ENCODE measurements at places on chromosomes 11 and 22.

DNA sequence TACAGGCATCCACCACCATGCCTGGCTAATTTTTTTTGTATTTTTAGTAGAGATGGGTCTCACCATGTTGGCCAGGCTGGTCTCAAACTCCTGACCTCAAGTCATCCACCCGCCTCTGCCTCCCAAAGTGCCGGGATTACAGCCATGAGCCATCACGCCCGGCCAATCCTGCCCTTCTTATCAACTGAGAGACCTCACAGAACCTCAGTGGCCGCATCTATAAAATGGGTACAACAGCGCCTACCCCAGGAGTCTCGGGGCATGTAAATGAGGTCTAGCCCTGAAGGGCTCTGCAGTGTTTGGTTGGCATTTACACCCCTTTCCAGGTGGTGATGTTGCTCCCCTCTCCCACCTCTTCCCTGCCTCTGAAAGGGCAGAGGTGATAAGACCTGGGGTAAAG is 11.7 kb downstream of the SYNGR1 start:
- no peak for DNase-seq

- no peak for DNase-seq
These were observed 21.7 kb downstream of the SPATA19 start for GRCh38 chr11:133823614-133824013.

DNA sequence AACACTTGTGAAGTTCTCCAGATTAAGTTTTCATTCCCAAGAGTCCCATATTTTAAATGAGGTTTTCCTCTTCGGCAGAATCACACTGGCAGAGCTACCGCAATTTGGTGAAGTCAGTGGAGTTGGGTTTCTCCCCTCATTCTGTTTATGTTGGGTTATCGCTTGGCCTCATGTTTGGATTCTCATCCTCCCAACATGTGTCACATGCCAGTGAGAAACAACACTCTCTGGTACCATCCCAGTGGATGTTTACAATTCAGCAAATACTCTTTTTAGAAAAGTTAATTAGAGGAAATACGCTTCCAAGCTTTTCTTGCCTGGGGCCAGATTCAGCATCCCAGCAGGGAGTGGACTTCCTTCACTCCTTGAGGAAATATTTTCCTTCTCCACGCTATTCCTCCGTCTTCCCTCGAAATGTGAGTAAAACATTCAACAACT is 2.1 kb downstream of the PAMR1 start:
- DNase-seq: no peak

- peak; percentile 40 for DNase-seq
These were observed 2.5 kb upstream of the CALCA start for GRCh38 chr11:14974515-14975251.

DNA sequence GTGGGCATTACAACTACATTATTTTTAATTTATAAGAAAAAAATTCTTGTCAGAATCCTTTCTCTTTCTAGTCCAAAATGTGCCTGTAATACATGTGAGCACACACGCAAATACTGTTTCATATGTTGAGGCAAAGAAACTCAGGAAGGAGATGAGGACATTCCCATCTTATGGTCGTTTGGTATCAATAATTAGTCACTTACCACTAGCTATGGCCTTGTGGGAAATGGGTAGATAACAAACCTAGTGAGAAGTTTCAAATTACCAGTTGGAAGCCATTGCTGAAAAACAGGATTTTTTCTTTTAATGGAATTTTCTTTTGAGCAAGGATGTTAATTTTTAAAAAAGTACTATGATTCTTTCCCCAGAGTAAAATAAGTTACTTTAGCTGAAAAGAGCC is 25.7 kb downstream of the AMOTL1 start:
- no peak for DNase-seq

- DNase-seq: no peak
These were observed 163.9 kb downstream of the ADAMTS15 start for GRCh38 chr11:130612291-130612851.

DNA sequence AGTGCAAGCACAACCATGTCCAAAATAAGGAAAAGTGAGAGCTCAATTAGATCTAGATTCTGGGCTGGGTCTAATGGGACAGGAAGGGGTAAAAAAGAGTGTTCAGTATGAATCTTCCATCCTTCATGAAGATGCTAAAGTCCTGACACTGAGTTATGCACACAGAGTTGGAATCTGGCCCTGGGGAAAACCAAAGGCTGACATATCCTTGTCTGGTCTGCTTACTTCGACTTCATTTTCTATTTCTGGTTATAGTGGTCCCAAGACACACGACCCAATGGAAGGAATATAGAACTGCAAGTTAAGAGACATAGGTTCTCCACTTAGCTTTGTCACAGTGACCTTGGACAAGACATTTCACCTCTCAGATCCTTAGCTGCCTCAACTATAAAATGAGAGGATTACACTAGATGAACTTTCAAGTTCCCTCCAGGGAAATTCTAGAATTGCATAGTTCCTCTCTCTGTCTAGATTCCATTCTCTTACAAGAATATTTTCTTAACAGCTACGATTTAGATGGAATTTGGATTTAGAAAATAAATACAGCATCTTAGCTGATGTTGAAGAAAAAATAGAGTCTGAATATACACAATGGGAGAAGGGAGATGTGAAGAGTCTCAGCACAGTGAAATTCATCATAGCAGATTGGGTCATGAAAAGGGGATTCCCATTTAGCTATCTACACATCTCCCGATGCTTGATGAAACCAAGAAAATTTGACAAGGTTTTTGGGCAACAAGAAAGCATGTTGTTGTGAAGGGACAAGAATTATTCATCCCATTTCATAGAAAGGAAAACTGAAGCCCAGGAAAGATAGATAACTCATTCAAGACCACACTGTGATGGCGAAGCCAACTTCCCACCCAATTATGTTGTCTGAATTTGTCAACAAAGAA is 3.3 kb downstream of the BLID start:
- no peak for DNase-seq

- DNase-seq: no peak
These were observed 61.0 kb upstream of the FGF3 start for GRCh38 chr11:69880041-69880825.

All from stimulated activated CD4-positive, alpha-beta T cell treated with anti-CD3 and anti-CD28 coated beads, Interleukin-2, amount 100 ng/mL, for 4 hours (primary cell).